Esophagus mucosa (tissue), 1 donor: ENCODE measurements at places on chromosomes 12 and 14.

- ATAC-seq, result no peak
These were observed 772.4 kb upstream of the FBXO33 start for GRCh38 chr14:40204441-40205175.

DNA sequence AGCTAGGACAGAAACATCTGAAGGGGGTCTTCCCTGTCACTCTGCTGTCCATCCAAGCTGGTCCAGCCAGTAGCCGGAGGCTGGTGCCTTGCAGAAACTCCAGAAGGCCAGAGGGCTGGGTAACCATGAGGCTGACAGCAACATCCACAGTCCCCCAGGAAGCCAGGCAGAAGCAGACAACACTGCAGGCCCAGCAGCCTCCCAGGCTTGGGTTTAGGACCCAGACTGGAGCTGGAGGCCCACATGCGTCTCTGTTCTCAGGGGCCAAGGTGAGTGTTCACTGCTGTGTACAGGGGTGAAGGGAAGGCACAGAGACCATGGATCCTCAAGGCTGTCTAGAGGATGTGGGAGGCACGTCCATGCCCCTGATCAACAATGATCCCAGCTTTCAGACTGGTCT is 136.4 kb upstream of the PRMT8 start:
- ATAC-seq, result no peak

GRCh38 chr14:38788060-38788459 is 315.0 kb downstream of the SEC23A start:
- ATAC-seq, result no peak

DNA sequence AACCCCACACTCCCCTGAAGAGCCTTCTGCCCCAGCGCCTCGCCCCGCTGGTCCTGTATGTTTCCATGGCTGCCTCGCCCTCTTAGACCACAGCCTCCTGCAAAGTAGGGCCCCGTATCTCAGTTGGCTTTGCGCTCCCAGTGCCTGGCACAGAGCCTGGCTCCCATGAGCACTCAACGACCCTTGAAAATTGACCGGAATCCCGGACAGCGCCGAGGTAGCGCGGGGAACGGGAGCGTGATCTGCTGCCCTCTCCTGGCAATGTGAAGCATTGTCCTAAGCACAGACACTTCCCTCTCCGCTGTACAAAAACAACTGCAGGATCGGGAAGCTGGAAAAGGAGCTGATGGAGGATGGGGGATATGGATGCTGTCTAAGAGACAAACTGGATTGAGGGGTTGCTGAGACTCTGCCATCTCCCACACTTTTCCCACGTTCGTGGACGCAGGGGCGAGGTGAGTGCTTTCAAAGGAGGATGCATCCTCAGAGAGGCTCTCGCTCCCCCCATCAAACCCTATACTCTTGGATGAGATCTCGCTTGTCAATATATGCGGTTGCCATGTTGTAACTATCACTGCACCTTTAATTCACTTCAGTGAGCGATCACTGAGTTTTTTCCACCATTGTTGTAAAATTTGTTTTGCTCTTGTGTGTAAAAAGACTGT is 10.7 kb upstream of the FKBP4 start:
- peak; percentile 63 for ATAC-seq

DNA sequence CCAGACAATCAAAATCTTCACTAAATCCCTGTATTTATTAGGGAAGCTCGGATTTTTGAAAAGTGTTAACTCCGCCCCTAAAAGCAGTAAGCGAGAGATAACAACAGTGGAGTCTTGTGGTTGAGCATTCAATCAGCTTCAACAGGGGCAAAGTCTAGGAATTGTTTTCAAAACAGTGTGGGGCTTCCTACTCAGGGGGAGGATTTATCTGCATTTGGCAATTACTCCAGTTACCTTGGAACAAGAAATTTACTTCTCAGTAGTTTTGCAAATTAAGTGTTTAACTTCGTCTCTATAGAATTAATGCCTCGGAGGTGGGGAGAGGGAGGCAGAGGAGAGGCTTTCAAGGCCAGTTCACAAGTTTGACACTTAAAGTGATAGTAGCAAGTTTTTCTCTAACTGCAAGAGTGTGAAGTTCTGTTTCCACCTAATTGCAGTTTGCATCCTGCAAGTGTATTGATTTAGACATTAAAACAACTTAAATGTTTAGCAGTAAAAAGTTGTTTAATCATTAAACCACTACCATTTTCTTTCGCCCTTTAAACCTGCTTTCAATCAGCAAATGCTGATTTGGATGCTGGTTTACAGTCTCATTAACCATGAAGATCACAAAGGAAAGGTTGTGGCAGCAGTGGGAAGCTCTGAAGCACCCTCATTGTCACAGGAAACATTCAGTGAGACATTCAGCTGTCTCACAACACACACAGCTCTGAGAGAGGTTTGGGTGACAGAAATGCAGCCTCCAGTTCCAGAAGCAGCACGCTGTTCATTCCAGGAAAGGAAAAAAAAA is 102.0 kb downstream of the HMGA2 start:
- ATAC-seq, result no peak

DNA sequence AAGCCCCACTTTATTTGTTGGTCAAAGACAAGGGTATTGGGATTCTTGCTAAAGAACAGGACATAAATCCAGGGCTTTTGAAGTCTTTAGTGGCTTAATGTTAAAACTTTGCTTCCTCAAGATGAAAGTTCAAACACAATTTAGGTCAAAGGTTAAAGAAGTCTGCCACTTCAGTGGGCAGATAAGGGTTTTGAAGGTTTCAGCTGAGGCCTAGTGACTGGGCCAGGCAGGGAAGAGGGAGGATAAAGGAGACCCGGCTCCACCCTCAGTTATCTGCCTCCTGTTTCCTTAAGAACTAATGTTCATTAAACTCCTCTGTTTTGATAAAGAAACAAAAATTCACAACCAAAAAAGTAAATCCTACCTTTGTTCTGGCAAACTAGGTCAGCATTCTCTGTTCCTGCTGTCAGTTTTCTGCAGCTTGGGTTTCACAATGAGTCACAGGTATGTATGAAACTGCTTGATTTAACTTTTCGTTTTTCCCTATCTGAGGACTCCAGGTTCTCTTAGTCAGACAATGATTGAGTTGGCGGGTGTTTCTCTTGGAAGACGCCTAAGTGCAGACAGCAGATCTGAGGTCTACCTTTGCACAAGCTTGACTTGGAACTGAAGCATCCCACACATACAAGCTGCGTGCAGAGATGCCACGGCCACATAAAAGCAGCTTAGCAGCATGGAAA is 208.3 kb downstream of the EXOC5 start:
- ATAC-seq, result peak; percentile 80

- ATAC-seq, result no peak
These were observed 85.8 kb upstream of the TSPAN11 start for GRCh38 chr12:30840715-30841114.

DNA sequence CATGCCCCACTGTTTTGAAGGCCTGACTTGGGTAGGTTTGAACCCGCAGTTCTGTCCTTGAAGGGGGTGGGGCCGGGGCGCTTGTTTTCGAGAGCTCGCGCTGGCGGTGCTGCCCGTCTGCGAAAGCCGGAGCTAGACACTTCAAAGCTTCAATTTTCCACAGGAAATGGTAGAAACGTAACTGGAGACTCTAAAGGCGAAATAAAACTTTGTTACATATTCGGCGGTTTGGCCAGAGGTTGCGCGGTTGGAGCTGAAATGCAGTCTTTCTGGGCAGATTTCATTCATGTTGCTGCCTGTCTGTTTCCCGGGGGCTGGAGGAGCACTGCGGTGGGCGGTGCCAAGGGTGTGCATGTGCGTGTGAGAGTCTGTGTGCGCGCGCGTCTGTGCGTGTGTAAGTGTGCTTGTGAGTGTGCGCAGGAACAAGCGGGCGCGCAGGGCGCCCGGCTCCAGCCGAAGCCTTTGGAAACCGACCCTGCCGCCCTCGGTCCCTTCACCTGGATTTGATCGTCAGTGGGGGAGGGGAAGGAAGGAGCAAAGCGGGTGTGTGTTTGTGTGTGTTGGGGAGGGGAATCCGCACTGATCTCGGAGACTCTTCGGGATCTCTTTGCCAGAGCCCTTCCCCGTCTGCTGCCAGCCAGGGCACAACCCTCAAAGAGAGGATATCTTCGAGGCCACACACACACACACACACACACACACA is 227.7 kb upstream of the CRY1 start:
- peak; percentile 25 for ATAC-seq

- ATAC-seq, result peak; percentile 51
These were observed 32.3 kb upstream of the MMP17 start for GRCh38 chr12:131795690-131796410.

GRCh38 chr14:89625244-89625713 is 208.2 kb upstream of the FOXN3 start:
- ATAC-seq, result peak; percentile 5
